Umbilical cord (tissue), 2 donors: ENCODE measurements at places on chromosomes 16 and 17.

- DNase-seq = no peak
Measured at GRCh38 chr16:3596101-3596861, 15.1 kb downstream of the SLX4 start.

DNA sequence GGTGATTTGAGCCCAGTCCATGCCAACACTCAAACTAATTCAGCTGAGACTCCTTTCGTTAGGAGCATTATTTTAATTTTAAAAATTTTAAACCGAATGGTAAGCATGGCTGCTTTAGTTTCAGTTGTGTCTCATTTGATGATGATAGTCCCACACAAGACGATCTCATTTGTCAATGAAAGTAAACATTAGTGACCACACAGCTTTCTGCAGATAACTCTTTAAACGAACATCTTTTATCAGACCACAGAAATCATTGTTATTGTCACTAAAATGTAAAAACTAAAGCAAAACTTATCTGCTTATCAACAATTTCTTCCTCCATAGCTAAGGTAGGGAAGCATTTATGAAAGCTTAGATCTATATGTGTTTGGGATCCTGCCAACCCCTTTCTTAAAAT is 382.2 kb downstream of the ZFHX3 start:
- DNase-seq = no peak

DNA sequence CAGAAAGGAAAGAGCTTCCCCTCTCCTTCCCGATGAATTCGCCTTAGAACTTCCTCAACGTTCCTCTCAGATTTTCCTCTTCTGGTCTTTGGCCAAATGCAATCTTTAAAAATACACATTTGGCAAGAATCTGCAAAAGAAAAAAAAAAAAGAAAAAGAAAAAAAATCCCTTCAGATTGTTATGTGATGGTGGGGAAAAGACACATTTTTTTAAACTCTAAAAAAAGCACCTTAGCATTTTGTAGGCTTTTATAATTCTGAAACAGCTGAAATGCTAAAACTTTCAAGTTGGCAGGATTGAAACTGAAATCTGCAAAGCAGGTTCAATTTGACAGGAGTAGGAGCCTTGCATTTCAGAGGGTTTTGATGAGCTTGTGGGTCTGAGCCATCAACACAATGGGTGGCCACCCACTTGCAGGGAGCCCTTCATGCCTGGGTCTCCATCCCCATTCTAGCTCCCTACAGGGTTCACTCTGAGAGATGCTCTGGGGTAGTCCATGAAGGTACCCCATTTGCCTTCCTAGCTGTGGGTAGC is 33.1 kb downstream of the CACNG3 start:
- DNase-seq = no peak

- DNase-seq = no peak
Measured at GRCh38 chr17:77677630-77678029, 280.9 kb upstream of the TNRC6C start.

DNA sequence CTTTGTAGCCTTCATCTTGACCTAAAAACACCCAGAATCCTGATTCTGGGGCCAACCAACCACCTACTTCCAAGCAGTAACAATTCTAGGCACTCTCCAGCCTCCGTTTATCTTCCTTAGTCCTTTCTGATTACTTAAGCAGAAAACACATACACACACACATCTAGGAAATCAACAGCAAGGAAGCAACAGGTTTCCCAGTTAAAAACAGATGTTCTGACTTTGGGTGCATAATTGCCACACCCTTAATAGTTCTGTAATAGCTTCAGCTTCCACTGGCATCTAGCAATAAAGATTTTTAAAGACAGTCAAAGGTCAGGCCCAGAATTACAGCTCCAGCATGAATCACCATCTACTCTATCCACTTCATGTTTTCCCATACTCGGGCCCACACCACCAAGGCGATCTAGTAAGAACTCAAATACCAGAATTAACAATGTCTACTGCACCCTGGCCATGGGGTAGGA is 2.6 kb downstream of the ARHGAP17 start:
- peak; percentile 39 for DNase-seq

DNA sequence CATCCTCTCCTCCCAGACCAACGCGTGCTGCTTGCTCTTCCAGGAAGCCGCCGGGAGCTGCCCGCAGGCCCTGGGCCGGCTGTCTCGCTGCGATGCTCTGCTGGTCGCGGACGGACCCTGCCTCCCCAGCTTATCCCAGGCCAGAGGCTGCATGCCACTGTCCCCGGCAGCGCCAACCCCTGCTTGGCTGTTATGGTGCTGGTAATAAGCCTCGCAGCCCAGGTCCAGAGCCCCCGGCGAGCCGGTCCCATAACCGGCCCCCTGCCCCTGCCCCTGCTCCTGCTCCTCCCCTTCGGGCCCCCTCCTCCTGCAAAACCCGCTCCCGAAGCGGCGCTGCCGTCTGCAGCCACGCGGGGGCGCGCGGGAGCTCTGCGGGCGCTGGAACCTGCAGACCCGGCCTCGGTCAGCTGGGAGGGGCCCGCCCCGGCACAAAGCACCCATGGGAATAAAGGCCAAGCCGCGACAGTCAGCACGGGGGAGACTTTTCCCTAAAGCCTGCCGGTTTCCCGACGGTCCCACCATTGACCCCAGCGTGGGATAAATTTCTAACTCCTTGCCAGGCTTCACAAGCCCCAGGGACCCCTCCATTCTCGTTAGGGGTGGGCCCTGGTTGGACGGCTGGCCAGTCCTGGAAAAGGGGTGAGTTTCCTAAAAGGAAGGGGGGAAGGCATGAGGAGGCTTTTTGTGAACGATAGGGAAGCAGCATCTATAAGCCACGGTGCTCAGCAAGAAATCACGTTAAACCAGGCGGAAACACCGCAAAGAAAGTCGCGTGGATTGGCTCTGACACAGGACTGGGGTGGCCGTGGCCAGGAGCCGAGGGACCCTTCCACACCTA is 11.2 kb downstream of the ENPP7 start:
- peak; percentile 66 for DNase-seq
